ENCODE measurements at places on chromosomes 5 and 9.

DNA sequence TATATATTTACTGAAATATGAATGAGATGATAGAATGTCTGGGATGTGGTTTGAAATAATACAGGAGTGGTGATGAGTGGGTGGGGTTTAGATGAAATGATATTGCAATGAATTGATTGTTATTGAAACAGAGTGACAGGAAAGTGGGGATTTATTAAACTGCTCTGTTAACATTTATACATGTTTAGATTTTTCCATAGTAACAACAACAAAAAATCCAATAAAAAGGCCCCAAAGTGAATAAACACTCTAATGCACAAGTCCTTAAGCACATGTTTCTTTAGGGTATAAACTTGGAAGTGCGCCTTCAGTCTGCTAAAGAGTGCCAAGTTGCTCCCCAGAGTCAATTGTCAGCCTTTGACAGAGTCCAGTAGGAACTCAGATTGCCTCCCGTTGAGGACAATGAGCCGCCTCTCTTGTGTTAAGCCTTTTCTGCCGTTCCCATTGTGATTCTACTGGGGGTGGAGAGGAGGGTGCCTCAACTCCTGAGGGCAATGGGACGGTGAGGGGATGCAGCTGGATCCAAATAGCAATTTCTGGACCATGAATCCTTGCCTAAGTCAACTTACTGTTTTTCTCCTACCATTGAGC is 112.3 kb downstream of the SLC28A3 start:
- no peak for DNase-seq

GRCh38 chr9:123960366-123960765 is 30.4 kb upstream of the DENND1A start:
- DNase-seq = no peak

- no peak for DNase-seq
These were observed 41.3 kb upstream of the ROPN1L start for GRCh38 chr5:10400411-10400810.

- no peak for DNase-seq
These were observed 11.3 kb upstream of the SPZ1 start for GRCh38 chr5:80308526-80308925.

DNA sequence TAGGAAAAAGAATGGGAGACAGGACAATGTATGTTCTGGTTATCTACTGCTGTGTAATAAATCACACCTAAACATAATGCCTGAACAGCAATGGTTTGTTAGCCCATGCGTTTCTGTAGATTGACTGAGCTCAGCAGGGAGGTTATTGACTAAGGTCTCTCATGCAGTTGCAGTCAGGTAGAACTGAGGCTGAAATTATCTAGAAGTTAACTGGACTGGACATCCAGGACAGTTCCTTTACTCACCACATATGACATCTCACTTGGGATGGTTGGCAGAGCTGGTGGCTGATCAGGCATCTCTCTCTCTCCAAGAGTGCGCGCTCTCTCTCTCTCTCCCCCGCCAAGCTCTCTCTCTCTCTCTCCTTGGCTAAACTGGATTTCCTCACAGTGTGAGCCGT is 8.9 kb upstream of the FOXB2 start:
- DNase-seq = no peak

DNA sequence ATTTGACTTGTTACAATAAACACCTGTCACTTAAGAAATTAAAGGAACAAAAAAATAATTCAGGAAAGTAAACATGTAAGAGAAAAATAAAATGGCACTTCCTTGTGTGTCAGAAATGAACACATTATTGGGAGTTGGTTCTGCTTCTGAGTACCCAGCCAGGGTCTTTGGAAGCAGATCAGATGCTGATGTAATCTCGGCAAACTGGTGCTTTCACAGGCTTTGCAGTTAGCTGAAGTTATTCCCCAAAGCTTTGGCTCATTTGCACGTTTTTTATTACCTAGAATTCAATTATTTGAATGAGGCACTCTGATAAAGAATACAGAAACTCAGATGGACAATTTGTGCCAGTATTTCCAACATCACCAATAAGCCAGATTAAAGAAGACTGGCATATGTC is 10.9 kb downstream of the CDH18 start:
- DNase-seq = no peak

GRCh38 chr5:143471666-143472464 is 68.4 kb upstream of the NR3C1 start:
- no peak for DNase-seq

DNA sequence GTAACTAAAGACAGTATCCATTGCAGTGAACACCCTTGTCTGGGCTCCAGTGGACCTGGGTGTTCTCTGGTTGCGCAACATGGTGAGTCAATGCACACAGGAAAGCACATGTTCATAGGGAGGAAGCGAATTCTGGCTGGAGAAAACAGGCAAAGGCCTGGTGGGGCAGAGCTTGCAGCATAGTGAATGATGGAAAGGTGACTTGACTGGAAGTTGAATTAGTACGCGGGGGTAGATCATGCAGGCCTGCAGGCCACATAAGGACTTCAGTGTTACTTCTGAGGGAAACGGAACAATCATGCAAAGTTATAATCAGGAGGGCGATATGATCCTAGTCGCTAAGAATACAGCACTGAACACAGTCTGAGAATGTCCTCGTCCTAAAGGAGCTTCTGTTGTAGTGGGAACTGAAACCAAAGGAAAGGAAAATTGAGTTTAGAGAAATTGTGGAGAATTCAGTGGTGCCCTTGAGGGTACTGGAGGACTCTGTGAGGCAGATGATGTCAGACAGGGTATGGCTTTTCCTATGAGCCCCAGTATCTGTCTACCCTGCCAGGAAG is 71.9 kb upstream of the RANBP3L start:
- DNase-seq = no peak

- DNase-seq = no peak
These were observed 12.6 kb upstream of the IL12B start for GRCh38 chr5:159342840-159343239.

- DNase-seq = no peak
These were observed 687.0 kb upstream of the FTMT start for GRCh38 chr5:121164632-121165031.

DNA sequence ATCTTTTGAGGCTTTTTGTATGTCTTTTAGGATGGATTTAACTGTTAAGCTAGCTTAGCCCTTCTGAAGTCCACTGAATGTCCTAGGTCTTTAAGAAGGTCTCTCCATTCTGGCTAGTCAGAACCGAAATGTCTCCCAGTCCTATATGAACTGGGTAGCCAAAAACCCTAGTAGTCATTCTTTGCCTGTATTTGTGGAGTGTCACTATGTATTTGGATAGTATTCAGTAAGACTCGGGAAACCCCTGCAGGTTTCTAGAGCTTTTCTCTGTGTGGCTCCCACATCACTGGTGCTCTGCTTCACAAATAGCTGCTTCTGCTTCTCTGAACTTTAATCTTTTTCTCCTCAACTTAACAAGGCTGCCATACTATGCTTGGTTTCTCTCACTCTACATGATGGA is 68.0 kb downstream of the RIC1 start:
- no peak for DNase-seq

DNA sequence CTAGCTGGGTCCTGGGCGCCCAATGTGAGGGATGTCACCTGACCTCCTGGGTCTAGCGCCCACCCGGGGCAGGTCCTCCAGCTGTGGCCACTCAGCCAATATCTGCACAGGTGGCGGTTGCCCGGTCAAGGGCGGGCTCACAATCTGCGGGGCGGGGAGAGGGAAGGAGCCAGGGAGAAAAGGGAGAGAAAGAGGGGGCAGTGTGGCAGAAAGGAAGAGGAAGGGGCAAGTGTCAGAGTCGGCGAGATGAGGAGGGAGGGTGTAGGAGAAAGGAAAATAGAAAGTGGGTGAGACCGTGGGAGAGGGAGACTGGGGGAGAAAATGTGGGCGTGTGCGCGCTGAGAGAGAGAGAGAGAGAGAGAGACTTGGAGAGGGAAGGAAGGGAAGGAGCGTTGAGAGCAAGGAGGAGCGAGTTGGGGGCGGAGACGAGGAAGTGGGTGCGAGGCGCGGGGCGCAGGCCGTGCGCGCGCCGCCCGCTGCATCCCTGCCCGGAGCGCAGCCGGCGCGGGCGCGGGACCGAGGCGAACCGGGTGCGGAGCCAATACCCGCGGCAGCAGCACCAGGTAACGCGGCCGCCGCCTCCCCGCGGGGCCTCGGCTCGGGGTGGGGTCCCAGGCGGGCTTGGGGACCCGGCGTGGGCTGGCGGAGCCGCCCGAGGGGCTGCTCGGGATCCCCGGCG is at the start of gene HRH2:
Gene HRH2 (plus strand): TSS at position 479 of the 679 bp plus-strand sequence. CDS start 25,163 bp downstream, outside the sequence.
- DNase-seq = peak; percentile 78

- no peak for DNase-seq
These were observed 302.1 kb downstream of the PARP8 start for GRCh38 chr5:50968356-50969149.

- DNase-seq = no peak
These were observed 43.8 kb upstream of the SPTLC1 start for GRCh38 chr9:92159058-92159457.

DNA sequence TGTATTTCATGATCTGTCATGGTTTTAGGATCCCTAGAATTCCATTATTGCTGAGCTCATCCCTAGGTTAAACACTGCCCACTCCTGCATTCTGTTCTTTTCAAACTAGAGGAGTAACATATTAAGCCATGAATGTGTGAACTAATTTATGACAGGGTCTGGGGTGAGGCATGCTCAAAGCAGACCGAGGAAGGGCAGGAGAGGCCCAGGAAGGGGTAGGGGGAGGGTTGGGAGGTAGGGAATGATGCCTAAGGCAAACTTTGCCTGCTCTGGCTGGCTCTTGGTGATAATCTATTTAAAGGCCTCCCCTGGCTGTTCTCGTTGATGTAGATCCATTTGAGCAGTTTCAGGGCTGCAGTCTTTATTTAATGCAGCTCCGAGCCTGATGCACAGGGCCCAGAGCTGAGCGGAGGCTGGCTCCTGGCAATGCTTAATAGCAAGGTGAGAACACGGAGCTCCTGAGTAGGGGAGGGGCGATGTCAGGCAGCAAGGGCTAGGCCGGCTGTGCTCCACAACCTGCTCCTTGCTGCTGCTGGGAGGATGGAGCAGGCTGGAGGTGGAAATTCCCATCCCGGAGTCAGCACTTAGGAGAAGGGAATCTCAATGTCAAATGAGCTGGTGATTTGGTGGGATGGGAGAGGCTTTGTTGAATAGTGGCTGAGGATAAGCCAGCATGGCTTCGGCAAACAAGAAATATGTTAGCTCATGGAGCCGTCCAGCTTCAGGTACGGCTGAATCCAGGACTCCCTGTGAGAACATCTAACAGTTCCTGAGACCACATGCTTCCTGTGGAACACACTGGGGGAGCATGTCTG is 73.2 kb upstream of the UNC5A start:
- no peak for DNase-seq
